ENCODE measurements at places on chromosomes 16 and 17.

- DNase-seq: no peak
Observed at GRCh38 chr17:43907998-43908721, 824 bp upstream of the MPP2 start.

DNA sequence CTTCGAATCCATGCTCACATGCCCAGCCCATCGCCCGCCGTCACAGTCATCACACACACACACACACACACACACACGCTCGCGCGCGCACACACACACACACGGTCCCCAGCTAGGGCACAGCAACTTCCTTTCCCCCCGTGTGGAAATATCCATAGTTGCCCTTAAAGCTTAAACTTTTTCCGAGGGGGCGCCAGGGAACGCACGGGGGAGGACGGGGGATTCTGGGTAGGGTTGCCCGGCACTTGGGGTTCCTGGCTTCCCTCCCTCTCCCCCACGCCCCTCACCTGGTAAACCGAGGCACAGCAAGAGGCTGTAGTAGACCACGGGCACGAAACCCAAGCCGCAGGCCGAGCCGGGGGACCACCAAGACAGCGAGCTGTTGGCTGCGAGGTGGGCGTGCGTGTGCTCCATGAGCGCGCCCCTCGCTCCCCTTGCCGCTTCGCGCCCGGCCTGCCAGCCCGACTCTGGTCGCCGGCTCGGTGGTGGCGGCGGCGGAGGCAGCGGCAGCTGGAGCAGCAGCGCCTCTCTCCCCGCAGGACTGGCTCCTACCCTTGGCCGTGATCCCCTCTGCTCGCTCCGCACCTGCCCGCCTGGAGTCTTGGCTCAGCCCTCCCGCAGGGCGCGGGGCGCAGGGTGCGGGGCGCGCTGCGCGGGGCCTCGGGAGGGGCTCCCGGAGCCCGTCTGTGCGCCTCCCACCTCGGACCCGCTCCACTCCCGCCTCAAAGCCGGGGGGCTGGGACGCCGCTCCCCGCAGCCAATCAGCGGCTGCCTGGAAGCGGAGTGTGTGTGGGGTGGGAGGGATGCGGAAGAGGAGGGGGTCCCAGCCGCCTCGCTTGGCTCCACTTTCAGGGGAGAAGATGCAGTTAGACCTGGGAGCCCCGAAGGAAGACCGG is at the start of gene GPR139:
Gene GPR139, minus strand, starts transcription at position 688 of the 896 bp plus-strand sequence. Its CDS starts 274 bp downstream, at position 414.
- DNase-seq: no peak

GRCh38 chr17:55005520-55005919 is 37.0 kb downstream of the STXBP4 start:
- DNase-seq: no peak

DNA sequence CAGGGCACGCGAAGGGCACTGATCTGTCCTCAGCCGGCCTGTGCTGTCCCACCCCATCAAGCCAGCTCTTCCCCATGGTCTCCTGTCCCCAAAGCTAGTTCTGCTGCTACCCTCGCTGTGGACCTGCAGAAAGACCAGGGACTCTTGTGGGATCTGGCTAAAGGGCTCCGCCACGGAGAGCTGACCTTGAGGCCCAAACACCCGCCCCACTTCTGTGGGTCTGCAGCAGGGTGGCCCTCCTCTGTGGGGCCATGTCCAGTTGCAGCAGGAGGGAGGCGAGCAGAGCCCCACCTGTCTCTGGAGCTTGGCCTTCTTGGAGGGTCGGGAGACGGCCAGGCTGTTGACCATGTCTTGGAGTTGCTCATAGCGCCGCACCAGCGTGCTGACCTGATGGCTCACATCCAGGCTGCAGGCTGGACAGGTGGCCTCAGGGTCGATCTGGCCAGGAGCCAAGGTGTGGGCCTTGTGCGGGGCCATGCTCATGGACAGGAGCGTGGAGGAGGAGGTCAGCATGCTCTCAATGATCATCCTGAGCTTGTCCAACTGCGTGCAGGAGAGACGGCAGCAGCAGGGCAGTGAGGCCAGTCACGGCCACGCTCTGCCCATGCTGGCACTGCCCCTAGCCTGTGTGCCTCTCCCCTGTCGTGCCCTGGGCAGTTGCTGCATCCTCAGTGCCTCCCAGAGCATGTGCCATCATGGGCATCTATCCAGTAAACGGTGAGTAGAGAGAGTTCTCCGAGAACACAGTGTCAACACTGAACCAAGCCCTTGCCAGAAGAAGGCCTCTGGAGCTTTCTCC is 16.6 kb downstream of the UBALD2 start:
- DNase-seq: no peak

DNA sequence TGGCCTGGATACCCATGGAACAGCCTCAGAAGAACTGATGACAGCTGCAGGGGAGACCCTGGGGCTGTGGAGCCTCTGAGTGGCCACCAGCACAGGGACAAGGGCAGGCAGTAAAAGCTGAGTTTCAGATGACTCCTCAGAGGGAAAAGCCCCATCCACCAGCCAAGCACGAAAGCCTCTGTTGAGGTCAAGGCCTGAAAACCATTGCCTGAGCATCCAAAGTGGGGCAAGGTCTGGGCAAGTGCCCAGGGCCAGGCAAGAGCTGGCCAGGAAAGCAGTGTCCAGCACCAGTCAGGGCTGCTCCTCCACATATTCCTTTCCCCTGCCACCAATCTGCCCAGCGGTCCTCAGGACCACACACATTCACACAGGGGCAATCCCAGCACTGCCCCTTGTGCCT is 16.4 kb downstream of the ATP6V0D1 start:
- no peak for DNase-seq

DNA sequence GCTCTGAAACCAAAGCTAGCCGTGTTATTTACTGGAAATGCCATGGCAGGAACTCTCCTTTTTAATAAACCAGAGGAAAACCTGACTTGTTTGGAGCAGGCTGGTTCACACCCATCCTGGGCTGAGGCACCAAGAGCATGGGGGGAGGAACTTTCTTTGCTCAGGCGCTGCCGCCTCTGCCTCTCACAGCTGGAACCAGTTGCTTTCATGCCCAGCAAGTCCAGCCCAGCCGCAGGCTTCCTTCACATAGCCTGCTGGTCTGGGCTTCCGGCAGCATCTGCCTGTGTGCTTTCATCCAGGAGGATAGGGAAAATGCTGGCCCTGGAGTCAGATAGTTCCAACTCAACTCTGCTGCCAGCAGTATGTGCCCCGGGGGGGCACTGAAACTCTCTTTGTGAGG is 88.1 kb upstream of the ASIC2 start:
- DNase-seq: no peak

Measured in kidney epithelial cell (primary cell).